NCI-H1105 treated with DMSO at 0.1 percent for 48 hours (cell line): ENCODE measurements at places on chromosomes 3 and 15.
A peak's percentile ranks its signal among the peaks of the same experiment; 100 is the strongest.

- DNase-seq: no peak
These were observed 20.7 kb downstream of the USP13 start for GRCh38 chr3:179673523-179673922.

GRCh38 chr3:168341192-168341815 is 245.6 kb upstream of the GOLIM4 start:
- DNase-seq: no peak

DNA sequence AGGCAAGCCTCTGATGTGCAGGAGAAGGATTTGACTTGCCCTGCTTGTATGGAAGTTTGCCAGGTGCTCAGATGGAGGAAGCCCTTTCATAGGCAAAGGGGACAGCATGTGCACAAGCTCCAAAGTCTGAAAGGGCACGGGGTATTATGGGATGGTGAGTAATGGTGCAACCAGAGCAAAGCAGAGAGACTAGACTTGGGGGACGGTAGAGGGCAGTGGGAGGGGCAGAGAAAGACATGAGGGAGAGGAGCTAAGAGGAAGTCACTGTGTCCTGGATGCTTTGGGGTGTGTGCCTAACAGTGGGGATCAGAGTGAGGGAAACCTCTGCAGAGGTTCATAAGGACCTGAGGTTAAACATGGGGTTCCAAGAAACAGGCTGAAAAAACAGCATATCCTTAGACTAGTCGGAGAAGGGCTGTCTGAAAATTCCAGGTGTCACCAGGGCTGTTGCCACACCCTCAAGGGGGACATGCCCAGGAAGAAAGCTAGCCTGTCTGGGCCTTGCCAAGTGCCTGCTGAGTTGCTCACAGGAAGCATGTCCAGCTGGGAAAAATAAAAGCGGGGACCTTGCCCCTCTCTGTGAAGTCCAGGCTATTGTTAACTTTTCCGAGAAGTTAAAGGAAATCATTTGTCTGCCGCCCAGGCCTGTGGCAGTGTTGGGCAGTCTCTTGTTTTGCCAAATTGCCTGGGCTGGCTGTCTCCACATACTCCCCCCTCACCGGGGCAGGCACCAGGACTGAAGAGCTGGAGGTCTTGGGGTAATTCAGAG is 47.1 kb downstream of the HRH1 start:
- DNase-seq: peak; percentile 12

DNA sequence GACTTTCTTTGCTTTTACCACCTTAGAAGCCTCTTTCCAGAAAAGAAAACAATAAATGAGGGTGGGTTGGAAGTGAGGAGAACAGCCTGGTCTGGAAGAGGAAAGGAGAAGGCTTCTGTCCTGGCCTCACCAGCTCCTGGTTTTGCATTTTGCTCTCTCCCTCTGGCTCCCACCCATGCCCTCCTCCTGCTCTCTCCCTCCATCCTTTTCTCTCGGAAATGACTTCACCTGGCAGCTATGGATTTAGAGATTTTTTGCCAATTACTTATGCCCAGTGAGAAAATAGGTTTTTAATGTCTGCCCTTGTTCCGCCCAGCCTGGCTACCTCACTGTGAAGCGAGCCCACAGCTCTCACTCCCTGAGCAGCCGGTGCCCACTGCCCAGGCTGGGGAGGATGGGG is 77.9 kb upstream of the NTRK3 start:
- DNase-seq: no peak

DNA sequence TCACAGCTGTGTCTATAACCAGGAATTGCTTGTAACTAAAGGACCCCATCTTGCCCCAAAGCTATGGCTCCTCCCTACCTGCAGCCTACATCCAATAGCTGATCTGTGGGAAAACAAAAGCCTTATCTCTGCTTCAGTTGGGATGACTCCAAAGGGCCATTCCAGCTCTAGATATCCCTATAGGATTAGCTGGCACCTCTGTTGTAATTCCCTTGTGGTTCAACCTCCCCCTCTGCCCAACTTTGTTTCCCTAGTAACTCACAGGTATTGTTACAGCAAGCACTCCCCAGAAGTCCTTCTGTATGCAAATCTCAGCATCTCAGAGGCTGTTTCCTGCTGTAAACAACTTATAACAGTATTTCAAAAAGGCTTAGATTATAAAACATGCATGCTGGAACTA is 478.6 kb downstream of the AGBL1 start:
- DNase-seq: no peak

DNA sequence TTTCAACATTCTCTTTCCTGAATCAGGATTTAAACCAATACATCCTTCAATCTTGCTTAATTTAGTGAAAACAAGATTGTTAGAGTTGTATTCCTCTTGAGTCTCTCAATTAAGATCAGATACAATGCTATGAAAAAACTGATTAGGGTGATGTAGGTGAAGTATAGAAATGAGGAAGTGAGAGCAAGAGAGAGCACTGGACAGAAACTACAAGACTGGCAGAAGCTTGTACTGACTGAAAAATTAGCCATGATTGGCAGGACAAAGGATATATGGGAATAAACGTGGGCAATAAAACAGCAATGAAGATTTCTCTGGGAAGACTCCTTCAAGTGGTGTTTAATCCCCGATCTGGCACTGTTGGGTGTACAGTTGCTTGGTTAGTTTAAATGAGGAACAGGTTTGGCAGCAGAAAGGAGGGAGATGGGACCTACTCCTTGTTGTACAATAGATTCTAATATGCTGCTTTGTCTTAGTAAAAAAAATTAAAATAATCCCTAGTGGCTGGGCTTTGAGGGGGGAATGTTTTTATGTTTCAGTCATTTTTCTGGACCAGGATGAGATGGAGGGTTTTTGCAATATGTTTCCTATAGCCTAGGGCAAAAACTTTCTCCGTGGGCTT is 252.7 kb downstream of the SLC9A9 start:
- DNase-seq: no peak

- DNase-seq: no peak
These were observed 459.9 kb downstream of the RAP2B start for GRCh38 chr3:153621953-153622352.

- no peak for DNase-seq
These were observed 48.2 kb upstream of the KBTBD8 start for GRCh38 chr3:66949898-66950297.

DNA sequence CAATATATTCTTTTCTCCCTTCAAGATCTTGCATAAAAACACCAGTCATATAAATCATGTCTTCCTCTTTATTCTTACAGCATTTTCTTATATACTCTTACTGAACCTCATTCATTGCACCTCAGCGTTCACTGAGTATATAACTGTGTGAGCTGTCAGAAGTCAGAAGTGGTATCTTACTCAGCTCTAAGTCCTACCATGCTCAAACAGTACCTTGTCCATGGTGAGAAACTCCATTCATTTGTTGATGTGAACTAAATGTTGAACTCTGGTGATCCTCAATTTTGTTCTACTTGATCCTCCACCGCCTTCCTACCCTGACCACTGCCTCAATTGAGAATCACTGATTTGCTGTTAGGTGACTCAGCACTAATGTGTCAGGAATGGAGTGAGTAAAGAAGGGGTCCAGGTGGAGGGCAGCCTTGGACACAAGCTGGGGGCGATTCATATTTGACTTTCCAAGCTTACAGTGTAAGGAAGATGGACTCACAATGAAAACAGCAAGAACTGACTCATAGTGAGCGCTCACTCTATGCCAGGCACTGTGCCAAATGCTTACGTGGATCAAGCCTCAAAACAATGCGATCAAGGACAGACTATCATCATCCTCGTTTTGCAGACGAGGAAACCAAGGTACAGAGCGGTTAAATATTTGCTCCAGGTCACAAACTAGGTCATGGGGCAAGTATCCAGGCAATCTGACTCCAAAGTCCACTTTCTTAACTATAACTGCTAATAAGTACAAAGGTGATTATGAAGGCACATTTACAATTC is 13.5 kb upstream of the ZFYVE19 start:
- DNase-seq: no peak

- DNase-seq: no peak
These were observed 19.9 kb downstream of the COL8A1 start for GRCh38 chr3:99658274-99658673.

- DNase-seq: no peak
These were observed 30.4 kb downstream of the SLC6A20 start for GRCh38 chr3:45765958-45766357.

DNA sequence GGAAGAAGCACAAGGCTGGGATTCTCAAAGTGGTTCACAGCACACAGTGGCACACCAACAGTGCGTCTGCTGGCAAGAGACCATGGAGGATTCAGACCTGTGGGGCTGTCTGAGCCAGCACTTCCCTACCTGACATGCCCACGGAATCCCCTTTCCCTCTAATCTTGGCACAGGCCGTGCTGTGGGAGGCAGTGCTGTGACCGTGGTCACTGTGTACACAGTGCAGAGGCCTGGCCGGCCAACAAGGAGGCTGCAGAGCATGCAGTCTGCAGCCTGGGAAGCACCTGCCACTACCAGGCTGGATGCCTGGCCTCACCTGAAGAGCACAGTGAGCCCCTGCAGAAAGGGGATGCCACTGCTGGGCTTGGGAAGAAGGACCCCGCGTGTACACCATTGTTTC is 301.0 kb upstream of the LYSMD4 start:
- DNase-seq: no peak

- DNase-seq: peak; percentile 100
These were observed 87.3 kb downstream of the PEX5L start for GRCh38 chr3:179949412-179949811.

DNA sequence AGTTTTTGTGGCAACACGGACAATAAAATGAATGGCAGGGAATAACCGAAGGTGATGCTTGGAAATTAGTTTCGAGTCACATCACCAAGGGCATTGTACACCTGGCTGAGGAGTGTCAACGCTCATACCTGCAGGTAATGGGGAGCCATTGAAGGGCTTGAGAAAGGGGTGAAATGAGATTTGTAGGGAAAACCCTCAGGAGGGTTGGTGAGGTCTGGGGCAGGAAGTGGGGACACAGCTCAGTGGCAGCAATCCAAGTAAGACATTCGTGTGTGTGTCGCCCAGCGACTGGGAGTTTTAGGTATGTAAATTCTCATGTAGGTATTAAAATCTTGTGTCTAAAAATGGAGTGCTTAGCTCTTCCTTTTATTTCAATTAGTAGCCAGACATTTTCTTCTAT is 14.3 kb downstream of the PARP14 start:
- no peak for DNase-seq

DNA sequence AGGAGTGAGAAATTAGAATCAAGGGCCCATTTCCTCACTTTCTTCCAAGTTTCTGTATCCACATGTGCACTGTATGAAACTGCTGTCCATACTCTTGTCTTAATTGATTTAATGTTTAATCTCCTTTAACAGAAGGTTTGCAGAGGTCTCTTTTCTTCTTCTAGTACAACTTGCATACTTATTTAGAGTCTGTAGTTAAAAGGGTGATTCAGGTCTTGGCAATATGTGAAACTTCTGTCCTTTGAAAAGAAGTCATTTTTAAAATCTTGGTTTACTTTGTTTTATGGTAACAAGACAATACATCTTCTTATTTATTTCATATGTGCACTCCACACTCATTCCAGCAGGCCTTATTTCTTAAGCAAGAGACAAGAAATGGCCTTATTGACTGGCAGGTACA is 25.8 kb downstream of the TMEM45A start:
- DNase-seq: no peak

GRCh38 chr15:70361106-70361505 is 263.4 kb upstream of the TLE3 start:
- no peak for DNase-seq

- peak; percentile 37 for DNase-seq
These were observed 25.9 kb upstream of the CXCR6 start for GRCh38 chr3:45917146-45917898.

DNA sequence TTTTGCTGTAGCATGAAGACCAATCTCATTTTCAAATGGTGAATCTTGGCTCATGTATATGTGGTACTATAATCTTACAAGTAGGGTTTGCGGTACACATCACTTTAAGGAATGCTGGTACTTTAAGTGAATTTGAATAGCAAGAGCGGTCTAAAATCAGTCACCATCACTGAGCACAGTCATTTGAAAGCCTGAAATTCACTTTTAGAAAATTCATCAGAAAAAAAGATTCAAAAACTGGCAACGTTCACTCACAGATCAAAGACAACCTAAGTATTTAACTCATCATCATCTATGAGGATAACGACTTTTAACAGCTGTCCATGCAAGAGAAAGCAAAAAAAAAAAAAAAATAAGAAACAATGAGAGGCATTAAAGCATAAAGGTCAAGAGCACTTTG is 111.6 kb downstream of the FHIT start:
- DNase-seq: no peak

GRCh38 chr15:66592505-66593218 is 26.9 kb upstream of the LCTL start:
- no peak for DNase-seq

GRCh38 chr3:144466114-144466513 is 494.5 kb downstream of the DIPK2A start:
- DNase-seq: no peak

GRCh38 chr3:148796799-148797198 is 30.8 kb upstream of the CPB1 start:
- no peak for DNase-seq

DNA sequence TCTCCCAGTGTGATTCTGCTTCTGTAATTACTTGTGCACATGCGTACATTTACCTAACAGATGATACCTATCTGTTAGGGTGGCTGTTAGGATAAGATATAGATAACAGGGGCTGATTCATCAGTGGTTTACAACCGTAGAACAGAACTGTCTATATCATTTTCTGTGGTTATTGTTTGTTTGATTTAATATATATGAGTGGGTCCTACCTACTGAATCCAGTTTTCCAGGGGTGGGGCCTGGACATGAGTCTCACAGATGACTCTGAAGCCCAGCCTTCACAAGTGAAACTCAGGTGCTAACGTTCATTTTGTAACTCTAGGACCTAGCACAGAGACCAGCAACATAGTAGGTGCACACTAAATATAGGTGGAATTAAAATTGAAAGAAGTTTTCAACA is 10.4 kb upstream of the ACAP2 start:
- no peak for DNase-seq

- no peak for DNase-seq
These were observed 322.8 kb downstream of the ZNF621 start for GRCh38 chr3:40847551-40847992.

DNA sequence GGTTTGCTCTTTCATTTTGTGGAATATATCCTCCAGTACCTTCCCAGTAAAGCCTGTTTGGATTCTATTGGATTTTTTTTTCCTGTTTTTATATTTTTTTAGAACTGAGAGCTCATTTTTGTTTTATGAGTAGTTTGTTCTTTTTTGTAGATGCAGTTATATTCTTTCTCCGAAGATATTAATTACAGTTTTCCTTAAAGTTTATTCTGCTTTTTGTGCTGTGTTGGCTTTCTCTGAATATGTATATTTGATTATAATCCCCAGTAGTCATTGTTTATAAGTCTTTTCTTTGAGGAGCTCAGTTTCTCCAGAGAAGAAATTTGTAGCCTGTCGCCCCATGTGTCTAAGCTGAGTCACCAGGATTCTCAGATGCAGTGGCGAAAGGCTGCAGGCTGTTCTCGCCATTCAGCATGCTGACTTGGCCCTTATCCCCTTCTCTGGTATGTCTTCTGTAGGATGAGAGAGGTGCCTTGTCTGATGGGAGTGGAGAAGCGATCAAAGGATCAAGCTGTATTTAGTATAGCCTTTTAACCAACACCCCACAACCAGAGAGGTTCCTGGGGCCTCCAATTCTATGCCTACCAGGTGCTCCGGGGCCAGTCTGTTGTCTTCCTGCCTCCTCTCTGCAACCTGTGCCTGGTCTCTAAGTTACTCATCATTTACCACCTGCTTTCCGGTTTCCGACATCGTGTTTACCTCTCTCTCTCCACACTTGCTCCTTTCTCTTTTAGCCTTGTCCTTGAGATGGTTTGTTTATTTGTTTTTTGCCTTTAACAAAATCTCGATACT is 31.7 kb upstream of the MFSD1 start:
- no peak for DNase-seq

- DNase-seq: no peak
These were observed 12.1 kb downstream of the NR2F2 start for GRCh38 chr15:96342406-96343112.

GRCh38 chr3:81823882-81824395 is 62.5 kb upstream of the GBE1 start:
- DNase-seq: peak; percentile 62
